Stimulated activated CD8-positive, alpha-beta memory T cell treated with anti-CD3 and anti-CD28 coated beads, Interleukin-4, amount 100 ng/mL, for 1 hour (primary cell): ENCODE measurements at places on chromosomes 3 and 15.

- no peak for DNase-seq
These were observed 38.6 kb downstream of the ZBTB11 start for GRCh38 chr3:101638261-101638745.

DNA sequence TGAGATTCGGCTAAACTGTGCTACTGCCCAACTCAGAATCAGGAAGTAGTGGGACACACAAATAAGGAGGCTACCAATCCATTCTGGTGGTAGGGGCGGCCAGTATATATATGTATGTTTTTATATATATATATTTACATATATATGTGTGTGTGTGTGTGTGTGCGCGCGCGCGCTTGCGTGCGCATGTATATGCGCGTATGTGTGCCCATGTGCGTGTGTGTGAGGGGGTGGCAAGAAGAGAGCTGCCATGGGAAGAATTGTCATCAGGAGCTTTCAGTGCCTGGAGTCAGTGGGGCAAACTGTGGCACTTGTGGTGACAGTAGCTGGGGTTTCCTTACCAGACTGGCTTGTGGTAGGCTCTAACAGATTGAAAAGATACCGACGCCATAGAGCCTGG is 26.5 kb downstream of the GXYLT2 start:
- DNase-seq, result no peak

GRCh38 chr3:158407844-158408517 is 163.0 kb upstream of the MLF1 start:
- DNase-seq, result no peak

DNA sequence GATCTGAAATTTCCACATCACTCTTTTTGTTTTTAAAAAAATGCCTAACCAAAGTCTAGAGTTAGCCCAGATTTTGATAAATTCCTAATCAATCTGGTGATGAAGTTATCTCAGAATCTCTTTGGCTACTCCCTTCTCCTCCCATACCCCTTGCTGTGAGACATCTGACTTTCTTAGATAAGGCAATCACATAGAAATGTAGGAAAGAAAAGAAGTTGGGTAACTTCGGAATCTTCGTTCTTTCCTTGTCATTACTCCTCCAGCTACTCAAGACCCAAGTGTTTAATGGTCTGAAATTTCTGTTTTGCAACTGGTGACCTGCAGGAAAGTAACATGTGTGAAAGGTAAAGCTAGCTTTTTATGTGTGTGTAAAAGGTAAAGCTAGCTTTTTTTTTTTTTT is 37.8 kb downstream of the MYL3 start:
- DNase-seq, result no peak

DNA sequence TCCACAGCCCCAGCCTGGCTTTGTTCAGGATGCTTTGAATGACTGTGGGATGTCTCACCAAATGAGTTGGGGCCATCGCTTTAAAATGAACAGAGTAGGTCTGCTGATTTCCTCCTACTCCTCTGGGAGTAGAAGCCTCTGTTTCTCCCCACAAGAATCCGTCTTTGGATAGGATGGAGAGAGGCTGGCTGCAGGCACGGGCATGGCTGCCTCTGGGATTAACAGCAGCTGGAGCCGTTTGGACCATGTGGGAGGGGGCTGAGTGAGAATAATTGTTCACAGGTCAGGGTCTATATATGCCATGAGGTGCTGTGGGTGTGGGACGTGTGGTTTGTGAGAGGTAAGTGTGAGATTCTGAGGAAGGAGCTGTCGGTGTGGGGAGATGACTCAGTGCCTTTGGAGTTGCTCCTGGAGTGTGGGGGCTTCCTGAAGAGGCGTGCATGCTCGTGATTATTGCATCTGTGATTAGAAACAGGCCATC is 48.0 kb upstream of the APEH start:
- no peak for DNase-seq

- DNase-seq, result no peak
These were observed at the start of gene PAQR5 for GRCh38 chr15:69298697-69299441. PAQR5 (plus strand) TSS chr15:69298912; CDS start chr15:69360081, 61,169 bp downstream.

GRCh38 chr3:24387000-24387399 is 107.7 kb downstream of the THRB start:
- no peak for DNase-seq

- DNase-seq, result no peak
These were observed 292.3 kb downstream of the TIGIT start for GRCh38 chr3:114586119-114586518.

DNA sequence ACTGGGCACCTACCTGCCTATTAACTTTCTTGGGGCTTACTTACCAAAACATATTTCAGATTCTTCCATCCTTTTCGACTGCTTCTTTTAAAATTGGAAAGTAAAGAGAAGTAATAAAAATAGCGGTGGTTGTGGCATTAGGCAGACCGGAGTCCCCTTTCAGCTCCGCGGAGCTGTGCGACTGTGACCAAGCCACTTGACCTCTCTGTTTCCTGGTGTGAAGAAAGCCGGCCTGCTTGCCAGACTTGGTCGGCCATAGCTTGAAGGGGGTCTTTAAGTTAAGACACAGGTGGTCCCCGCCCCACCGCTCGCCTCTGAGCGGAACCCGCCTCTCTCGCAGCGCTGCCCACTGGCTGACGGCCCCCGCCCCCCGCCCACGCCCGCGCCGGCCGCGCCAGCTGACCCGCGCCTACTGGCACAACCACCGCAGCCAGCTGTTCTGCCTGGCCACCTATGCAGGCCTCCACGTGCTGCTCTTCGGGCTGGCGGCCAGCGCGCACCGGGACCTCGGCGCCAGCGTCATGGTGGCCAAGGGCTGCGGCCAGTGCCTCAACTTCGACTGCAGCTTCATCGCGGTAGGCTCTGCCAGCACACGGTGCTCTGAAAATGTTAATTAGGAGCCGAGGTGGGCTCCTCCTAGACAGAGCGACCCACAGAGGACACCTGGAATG is 18.3 kb downstream of the NOX5 start:
- DNase-seq, result no peak

DNA sequence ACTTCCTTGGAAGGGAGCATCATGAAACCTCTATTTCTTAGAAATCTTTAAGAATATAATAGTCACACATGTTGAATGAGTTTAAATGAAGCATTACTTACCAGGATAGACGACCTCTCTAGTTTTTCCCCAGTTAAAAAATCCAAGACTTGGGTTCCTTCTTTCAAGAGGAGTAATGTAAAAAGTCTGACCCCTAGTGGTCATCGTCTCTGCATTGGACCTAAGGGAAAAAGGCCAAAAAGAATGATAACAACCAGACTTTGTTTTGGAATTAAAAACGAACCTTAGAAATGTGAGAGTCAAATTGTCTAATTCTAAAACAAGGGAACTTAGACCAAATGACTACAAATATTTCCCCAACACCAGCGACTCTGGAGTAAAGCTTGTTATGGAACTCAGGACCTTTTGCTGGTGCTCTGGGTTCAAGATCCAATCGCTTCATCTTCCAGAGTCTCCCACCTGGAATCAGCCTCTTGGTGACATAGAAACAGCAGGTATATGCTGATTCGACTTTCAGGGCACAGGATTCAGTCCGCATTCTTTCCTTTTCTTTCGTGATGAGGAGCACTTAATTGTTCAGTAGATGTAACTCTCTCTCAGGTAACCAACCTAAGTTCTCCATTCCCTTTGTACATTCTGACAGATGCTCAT is 214.8 kb upstream of the TPRG1 start:
- no peak for DNase-seq

- no peak for DNase-seq
These were observed 4.9 kb upstream of the TMEM212 start for GRCh38 chr3:171838218-171838720.

DNA sequence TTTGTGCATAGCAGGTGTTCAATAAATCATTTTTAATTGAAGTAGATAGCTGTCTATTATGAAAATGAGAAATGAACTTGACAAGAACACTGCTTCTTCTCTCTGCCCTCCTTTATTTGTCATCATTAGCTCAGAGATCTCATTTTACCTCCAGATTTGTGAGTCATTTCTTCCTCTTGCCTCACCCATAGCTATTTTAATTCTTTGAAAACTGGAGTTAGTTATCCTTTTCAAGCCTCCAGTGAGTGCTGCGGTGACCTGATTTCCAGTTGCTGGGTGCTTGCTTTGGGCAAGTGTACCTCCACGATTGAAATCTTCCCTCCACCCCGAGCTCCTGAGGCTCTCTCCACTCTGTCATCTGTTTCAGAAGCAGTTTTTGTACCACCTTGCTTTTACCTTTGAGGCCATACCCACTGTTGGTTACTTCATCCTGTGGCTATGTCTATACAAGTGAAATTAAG is 114.6 kb downstream of the NFKBIZ start:
- DNase-seq, result no peak

GRCh38 chr15:74890665-74890960 is 771 bp downstream of the MPI start:
- no peak for DNase-seq

- no peak for DNase-seq
These were observed 31.2 kb downstream of the PLA1A start for GRCh38 chr3:119628816-119629445.

DNA sequence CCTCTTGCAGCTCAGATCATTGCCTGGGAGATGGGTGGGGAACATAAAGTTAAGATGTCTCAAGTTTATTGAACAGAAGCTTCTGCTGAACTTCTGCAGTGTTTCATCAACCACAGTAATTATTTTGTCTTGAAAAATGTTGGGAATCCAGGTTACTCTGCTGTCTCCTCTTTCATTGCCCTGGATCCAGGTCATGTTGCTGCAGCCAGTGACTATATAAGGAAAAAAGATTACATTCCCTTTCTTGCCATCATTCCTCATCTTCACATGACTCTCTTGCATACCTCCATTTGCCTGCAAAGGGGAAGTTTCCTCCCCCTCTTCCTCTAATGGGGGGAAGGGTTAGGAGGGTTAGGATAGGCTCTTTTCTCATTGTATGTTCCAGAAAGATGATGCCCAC is 15.1 kb downstream of the GMNC start:
- no peak for DNase-seq

DNA sequence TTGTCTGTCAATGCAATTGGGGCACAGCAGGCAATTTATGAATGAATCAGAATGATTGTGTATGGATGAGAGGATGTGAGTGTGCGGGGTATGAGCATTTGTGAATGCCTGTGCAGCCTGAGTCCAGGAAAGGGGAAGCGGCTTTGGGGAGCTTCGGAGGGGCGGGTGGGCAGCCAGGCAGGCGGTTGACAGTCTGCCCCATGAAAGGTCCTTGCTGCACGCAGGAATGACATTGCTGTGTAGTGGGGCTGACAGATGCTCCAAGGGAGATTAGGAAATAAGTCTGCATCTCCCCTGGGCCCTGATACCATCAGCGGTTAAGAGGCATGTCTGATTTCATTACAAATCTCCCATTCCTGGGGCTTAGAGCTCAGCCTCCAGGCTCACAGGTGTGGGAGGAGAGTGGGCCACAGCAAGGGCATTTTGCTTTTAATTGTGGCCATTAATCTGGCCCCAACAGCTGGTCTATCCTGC is 26.4 kb upstream of the TSPAN3 start:
- no peak for DNase-seq

DNA sequence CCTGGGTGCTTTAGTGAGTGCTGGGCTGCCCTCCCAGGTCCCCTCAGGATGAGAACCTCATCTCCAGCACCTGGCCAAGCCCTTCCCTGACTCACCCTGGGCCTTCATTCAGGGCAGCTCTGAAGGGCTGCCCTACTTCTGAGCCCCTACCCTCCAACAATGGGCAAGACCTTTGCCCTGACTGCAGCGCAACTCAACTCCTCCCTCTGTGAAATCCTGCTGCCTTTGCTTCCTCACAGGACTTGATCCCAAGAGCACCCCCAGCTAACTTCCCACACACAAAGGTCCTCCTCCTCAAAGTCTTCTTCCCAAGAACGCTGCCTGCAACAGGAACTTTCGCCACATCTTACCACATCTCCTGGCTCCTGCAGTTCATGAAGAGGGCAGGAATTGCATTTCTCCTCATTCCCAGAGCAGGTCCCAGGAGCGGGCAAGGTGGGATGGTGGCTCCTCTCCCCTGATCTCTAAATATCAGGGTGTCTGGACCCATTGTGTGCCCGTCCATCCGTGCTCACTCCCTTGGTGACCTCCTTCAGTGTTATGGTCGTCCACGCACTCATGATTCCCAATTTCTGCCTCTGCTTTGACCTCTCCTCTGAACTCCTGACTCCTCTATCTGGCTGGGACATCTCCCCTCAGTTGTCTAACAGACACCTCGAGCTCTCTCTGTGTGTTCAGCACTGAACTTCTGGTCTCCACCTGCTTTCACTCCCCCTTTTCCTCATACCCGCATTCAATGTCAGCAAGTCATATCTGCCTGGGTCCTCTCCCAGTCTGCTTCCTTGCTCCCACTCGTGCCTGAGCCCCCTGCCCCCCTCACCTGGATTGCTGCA is 4.5 kb upstream of the SSUH2 start:
- DNase-seq, result no peak

DNA sequence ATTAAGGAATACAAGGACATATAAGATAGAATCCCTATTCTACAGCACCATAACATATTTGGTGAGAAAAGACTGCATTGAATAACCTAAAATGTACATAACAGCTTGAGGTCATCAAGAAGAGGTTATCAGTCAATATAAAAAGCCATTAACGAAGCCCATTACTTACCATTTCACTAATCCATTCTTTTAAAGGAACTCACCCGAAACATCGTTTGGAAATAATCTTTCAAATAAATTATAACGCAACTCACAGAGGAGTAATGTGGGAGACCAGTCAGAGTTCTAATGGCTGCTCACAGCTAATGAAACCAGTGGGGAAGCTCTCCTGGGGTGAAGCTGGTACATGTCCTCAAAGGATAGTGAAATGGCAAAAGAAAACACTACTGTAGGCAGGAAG is 188.4 kb downstream of the TBC1D5 start:
- DNase-seq, result no peak

DNA sequence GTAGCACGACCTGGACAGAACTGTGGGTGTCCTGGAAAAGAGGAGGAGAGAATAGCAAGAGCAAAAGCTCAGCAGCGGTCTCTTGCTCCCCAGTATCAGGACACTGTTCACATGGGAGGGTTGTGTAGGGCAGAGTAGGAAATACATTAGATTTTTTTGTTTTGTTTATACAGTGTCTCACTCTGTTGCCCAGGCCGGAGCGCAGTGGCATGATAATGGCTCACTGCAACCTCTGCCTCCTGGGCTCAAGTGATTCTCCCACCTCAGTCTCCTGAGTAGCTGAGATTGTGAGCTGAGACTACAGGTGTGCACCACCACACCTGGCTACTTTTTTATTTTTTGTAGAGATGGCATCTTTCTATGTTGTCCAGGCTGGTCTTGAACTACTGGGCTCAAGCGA is 53.3 kb downstream of the FNDC3B start:
- no peak for DNase-seq
